ENCODE measurements at places on chromosomes 6 and 20. TPM values are rescaled to one million over a fixed set of nuclear protein-coding genes. Genes with fewer than 3 reads are reported as not detected.
A peak's percentile ranks its signal among the peaks of the same experiment; 100 is the strongest.

GRCh38 chr6:18262702-18263417 lies 1.5 kb downstream of the DEK start:
- no peak for DNase-seq

The SLPI gene
- 79.8 TPM for total RNA-seq

GRCh38 chr6:134938896-134939295 lies 11.0 kb downstream of the ALDH8A1 start:
- DNase-seq: no peak

DNA sequence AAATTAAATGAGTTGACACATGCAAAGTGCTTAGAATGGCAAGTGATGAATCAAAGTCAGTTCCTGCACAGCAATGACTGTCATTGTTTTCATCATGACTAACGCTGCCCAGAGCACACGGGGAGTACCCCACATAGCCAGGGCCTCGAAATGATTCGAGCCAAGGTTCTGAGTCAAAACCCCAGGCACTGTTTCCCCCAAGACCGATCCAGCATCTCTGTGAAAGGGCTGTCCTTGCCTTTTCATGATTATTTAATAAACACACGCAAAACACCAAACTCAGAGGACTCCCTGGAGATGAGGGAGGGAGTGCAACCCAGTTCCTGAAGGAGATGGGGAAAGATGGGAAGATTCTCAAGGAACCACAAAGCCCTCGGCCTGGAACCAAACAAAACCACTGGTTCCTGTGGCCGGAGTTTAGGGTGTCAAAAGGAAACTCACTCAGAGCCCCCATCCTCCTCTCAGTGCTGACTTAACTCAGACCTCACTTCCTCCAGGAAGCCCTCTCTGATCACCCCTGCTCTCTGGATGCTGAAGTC lies 3.8 kb downstream of the PREX1 start:
- DNase-seq: peak; percentile 37

The GUCA1A gene
- not detected for total RNA-seq

DNA sequence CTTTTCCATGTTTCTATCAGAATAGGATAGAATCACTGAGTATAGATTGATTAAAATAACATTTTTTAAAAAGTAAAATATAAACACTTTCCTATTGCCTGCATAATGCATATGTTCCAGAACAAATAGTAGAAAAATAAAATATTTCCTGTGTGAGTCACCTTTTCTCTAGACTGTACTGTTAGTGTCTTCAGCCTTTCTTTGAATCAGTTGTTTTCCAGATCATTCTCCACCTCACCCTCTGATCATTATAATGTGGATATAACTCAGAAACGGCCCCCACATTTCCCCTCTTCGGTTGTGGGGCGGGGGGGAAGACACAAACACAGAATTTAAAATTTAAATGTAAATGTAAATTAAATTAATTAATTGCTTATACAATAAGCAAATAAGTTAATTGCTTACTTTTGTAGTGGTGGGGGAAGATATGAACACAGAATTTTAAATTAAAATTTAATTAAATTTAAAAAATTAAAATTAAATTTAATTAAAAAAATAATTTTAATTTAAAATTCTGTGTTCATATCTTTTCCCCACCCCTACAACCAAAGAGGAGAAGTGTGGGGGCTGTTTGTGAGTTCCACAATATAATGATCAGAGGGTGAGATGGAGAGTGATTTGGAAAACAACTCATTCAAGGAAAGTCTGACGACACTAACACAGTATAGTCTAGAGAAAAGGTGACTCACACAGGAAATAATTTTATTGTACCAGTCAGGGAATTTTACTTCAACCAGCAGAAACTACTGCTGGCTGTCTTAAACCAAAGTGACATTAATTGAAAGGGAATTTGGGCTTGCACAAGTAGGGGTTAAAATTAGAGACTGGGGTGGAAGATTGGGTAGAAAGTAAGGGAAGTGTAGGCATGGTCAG lies 37.1 kb upstream of the PROKR2 start:
- peak; percentile 21 for DNase-seq

The MDN1 gene
- total RNA-seq: 8.7 TPM

GRCh38 chr6:19024737-19025136 lies 637.6 kb downstream of the RNF144B start:
- peak; percentile 60 for DNase-seq

The TMEM181 gene
- 18.8 TPM for total RNA-seq

Measured in H4 (cell line).